Uterus (tissue), 4 donors: ENCODE measurements at places on chromosomes 7 and 10. TPM values are rescaled to one million over a fixed set of nuclear protein-coding genes. Genes with fewer than 3 reads are reported as not detected.

DNA sequence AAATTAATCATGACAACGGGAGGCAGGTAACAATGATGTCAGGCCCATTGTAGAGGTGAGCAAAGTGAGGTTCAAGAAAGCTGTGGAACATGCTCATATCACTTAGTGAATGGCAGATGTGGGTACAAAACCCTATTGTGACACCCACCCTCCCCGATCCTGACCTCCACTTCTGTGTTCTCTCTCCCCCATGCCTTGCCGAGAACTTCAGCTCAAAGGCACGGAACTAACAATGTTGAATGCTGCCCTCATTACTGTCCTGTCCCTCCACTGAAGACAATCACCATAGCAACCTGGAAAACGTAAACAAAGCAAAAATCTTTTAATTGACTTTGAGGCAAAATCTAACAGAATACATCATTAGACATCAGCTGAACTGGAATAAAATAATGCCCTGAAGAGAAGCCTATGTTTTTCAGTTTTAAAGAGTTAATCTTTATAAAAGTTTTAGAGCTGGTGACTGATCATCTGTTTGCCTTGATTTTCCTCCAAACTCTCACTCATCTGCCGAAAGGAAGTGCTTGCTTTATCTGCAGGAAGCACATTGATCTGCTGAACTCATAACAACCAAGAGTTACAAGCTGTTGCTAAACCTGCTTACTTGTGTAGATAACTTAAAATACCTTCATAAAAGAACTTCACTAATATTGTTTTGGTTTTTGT lies 133.6 kb downstream of the CUBN start:
- no peak for DNase-seq
- peak overlapping the region; percentile 72 for H3K27ac ChIP-seq
- H3K27me3 ChIP-seq, result no peaks in the 10 kb centered on the region
- H3K36me3 ChIP-seq, result no peaks in the 10 kb centered on the region

DNA sequence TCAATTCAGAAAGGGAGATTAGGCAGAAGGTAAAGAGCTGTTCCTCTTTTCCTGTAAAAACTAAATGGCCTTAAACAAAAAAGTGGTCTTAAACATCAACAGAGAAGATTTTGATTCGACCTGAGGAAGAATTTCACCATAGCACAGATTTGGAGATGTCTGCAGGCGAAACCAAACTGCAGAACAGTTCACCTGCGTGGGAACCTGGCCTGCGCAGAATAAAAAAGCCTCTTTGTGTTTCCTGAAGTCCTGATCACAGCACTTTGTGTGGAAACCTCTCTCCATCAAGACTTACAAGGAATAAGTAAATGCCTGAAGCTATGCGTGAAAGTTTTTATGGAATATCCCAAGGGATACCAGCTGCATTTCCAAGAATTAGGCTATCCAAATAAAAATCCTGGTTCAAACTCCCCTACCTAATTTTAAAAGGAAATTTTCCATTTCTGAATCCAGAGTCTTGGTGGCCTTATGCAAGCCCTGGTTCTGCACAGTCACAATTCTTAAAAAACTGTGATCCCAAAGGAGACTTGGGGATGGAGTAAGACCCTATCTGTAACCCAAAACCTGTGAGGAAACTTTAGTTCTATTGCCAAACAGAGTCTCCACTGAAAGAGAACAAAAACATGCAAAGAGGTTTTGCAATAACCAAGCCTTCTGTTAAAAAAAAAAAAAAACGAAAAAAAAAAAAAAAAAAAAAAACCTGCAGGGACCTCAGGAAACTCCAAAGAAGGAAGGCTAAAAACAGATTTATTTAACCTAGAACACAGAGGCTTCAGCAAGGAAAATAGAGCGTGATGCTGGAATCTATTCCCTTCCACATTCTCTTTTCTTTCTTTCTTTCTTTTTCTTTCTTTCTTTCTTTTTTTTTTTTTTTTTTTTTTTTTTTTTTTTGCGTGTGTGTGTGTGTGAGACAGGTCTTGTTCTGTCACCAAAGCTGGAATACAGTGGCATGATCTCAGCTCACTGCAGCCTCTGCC lies 10.4 kb downstream of the CALML3 start:
- no peak overlapping the region for H3K4me3 ChIP-seq
- no peaks in the 10 kb centered on the region for H3K4me1 ChIP-seq
- H3K27me3 ChIP-seq, result no peaks in the 10 kb centered on the region
- DNase-seq, result no peak
- H3K36me3 ChIP-seq, result no peaks in the 10 kb centered on the region

DNA sequence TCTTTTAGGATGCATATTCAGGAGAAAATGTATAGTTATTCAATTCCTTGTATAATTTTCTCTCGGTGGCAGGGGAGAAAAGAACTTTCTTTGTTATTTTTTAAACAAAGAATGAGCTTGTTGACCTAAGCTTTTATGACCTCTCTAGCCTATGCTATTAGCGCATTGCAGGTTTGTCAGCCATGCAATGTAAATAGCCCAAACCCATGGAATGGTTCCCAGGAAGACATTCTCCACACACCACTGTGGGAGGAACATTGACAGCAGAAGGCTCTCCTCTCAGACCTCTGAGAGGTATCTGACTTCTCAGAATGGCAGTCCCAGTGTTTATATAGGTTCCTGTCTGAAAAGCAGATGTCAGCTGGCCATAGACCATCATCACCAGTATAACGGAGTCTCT lies 19.6 kb upstream of the AGBL3 start:
- no peaks in the 10 kb centered on the region for H3K36me3 ChIP-seq
- no peaks in the 10 kb centered on the region for H3K27me3 ChIP-seq
- no peak overlapping the region for H3K27ac ChIP-seq

DNA sequence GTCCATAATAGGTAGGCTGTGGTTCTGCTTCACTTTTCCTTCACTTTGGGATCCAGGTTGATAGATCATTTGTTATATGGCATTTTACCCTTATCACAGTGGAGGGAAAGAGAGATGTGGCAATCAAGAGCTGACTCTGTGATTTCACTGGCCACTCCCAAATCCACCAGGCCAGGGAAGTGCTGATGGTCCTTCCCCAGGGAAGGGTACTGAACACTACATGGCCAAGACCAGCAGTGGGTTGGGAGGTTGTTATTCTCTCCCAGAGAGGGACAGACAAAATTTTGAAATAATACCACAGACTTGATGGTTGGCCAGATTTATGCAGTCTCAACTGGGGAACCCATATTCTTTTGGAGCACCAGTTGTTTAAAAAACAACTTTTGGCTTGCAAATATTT lies 102.5 kb downstream of the SND1 start:
- no peaks in the 10 kb centered on the region for H3K4me1 ChIP-seq
- no peaks in the 10 kb centered on the region for H3K27me3 ChIP-seq
- H3K36me3 ChIP-seq, result no peaks in the 10 kb centered on the region

DNA sequence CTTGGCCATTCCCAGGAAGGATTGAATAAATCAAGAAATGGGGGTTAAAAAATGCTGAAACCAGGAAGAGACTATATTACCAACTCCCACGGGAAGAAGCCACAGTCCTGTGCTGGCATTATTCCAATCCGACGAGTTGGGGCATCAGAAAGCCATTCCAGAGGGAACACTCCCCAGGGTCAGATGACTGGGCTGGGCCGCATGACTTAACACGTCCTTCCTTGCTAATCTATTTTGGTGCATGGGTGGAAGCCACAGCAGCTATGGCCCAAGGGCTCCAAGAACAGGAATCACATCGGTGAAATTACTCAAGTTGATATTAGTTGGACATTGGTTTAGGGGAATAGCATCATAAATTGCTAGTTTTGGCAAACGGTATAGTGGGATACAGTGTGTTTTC lies 592.9 kb upstream of the NRP1 start:
- no peaks in the 10 kb centered on the region for H3K27me3 ChIP-seq
- H3K36me3 ChIP-seq, result no peaks in the 10 kb centered on the region

Gene DRGX
- total RNA-seq, result not detected

DNA sequence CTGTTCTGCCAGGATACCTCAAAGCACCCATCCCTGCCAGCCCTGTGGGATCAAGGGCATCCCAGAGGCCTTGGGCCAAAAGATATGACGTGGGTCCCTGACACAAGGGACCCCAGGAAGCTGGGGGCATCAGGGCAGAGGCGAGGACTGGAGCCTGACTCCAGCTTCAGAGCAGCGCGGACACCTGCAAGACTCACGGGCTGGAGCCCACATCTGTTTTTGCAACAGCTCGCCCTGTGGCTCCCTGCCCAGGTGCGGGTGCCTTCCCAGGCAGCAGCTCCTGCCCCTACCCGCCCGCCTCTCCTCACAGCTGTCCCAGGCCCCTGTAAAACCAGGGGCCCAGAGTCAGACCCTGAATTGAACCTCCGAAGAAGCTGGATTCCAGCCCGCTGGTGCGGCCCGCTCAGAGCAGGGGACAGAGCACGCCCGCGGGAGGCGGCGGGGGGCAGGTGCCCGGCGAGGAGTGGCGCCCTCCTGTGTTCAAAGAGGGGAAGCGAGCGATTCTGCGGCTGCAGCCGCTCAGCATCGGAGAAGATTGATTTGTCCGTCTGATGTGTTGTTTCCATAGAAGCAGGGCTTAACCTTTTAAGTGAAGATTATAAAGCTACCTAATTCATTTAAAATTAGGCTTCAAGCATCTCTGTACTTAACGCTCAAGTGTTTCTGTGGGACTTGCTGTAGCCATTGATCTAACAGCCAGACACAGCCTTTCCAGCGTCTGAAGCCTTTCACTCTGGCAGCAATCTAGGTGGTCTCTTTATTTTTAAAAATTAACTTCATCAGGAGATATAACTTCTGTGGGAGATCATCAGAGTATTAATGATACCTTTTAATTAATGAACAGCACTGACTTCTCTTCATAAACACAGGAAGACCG lies 88.4 kb downstream of the BEND7 start:
- no peaks in the 10 kb centered on the region for H3K27me3 ChIP-seq
- DNase-seq, result no peak
- H3K4me3 ChIP-seq, result no peak overlapping the region
- no peaks in the 10 kb centered on the region for H3K36me3 ChIP-seq
- no peaks in the 10 kb centered on the region for H3K4me1 ChIP-seq

DNA sequence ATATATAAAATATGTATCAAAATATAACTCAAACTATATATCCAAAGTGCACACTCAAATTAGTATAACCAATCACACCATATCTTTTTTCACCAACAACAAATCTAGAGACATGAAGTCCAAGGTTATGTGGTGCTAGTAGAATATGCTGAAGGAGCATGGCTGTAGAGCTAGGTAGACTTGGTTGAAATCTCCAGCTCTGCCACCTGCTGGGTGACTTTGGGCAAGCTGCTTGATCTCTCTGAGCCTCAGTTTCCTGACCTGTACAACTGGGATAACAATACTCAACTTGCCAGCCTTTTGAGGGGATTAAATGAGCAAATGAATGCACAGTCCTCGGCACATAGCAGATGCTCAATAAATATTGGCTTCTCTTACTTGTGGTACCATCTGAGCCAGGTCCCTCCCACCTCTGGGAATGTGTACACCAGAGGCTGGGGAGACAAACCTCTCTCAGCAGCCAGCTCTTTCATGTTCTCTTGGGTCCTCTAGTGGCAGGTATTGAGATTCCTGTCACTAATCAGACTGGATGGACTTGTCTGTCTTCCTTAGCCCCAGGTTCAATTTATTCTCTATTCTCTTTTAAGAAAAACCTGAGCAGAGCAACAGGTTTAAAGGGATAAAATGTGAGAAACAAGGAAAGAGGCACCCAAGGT lies 94.3 kb upstream of the PDE1C start:
- H3K27me3 ChIP-seq, result no peaks in the 10 kb centered on the region
- H3K27ac ChIP-seq, result no peak overlapping the region
- no peaks in the 10 kb centered on the region for H3K4me1 ChIP-seq

DNA sequence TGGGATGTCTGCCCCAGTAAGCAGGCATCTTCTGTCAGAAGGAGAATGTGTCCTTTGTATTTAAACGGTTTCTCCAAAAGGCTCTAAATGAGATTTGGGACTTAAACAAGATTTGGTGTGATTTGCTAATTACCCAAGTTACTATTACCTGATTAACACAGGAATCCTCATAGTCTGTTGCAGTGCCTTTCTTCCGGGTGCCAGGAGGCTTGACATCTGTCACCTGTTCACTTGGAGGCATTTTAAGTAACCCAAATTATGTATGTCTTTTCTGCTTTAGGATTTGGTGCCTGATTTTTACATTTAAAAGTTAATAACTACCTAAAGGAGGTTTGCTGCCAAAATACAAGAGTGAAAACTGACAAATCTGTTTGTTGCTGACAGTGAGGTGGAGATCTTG lies 587.9 kb upstream of the GALNT17 start:
- no peaks in the 10 kb centered on the region for H3K4me1 ChIP-seq
- no peak for DNase-seq
- H3K27me3 ChIP-seq, result no peaks in the 10 kb centered on the region
- no peak overlapping the region for H3K4me3 ChIP-seq
- no peak overlapping the region for H3K27ac ChIP-seq

Gene TAS2R3
- total RNA-seq, result 8.3 TPM

GRCh38 chr7:77328669-77329068 lies 87.5 kb downstream of the GSAP start:
- peaks cover 8% of the 10 kb centered on the region for H3K4me1 ChIP-seq
- no peaks in the 10 kb centered on the region for H3K36me3 ChIP-seq
- peak overlapping the region; percentile 61 for H3K27ac ChIP-seq

- no peaks in the 10 kb centered on the region for H3K36me3 ChIP-seq
- DNase-seq, result peak; percentile 9
- peaks cover 7% of the 10 kb centered on the region for H3K27me3 ChIP-seq
- no peaks in the 10 kb centered on the region for H3K4me1 ChIP-seq
- no peak overlapping the region for H3K27ac ChIP-seq
These were observed 12.7 kb downstream of the EBF3 start for GRCh38 chr10:129951101-129951969.

- no peak for DNase-seq
- H3K36me3 ChIP-seq, result no peaks in the 10 kb centered on the region
- no peaks in the 10 kb centered on the region for H3K27me3 ChIP-seq
- H3K4me1 ChIP-seq, result no peaks in the 10 kb centered on the region
- H3K27ac ChIP-seq, result no peak overlapping the region
These were observed 48.7 kb downstream of the COL13A1 start for GRCh38 chr10:69850440-69850839.
